ENCODE measurements at places on chromosomes 12 and 14. TPM values are rescaled to one million over a fixed set of nuclear protein-coding genes. Genes with fewer than 3 reads are reported as not detected.

GRCh38 chr12:76997011-76997780 is 68.2 kb downstream of the E2F7 start:
- no peaks in the 10 kb centered on the region for H3K36me3 ChIP-seq
- H3K4me1 ChIP-seq = no peaks in the 10 kb centered on the region
- no peak overlapping the region for H3K27ac ChIP-seq
- H3K27me3 ChIP-seq = no peaks in the 10 kb centered on the region
- no peak overlapping the region for H3K4me3 ChIP-seq
- no peak for DNase-seq

GRCh38 chr12:89134213-89134770 is 218.0 kb downstream of the DUSP6 start:
- no peak overlapping the region for H3K4me3 ChIP-seq
- no peaks in the 10 kb centered on the region for H3K27me3 ChIP-seq
- H3K36me3 ChIP-seq = no peaks in the 10 kb centered on the region
- H3K4me1 ChIP-seq = no peaks in the 10 kb centered on the region

DNA sequence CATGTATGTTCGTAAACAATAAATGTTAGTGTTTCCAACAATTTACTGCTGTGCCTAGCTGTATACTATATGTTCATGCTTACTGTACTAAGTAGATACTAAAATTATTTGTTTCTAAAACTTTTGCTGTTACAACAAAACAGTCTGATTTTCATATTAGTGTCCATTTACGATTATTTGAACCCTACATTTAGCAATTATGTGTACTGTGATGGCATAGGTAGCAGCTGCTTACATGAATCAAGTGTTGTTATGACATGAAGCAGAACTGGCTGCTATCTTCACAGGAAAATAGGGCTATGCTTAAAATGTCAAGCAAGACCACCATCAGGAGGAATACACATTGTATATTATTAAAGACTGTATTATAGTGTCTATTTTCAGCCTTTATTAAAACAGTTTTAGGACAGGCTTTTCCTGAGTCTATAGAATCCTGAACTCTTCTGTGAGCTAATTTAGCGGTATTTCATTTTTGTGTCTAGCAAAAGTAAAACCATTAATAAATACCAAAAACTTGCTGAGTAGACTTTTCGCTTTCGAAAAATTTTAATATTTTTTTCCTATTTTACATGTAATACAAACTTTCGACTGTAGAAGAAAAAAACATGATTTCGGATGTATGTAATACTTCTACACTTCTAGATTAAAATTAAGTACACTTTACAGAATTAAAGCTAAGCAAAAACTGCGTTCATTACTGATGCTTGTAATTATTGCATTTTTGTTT is 1.1 kb upstream of the WDR89 start:
- H3K4me3 ChIP-seq = peak overlapping the region; percentile 60
- H3K36me3 ChIP-seq = peaks cover 4% of the 10 kb centered on the region
- H3K4me1 ChIP-seq = peaks cover 29% of the 10 kb centered on the region
- H3K27ac ChIP-seq = peak overlapping the region; percentile 93

The HVCN1 gene
- polyA plus RNA-seq = 5.5 TPM

The TESPA1 gene
- 2.6 TPM for polyA plus RNA-seq

Measured in stomach (tissue), 19 donors.